ENCODE measurements at places on chromosomes 1 and 21.

DNA sequence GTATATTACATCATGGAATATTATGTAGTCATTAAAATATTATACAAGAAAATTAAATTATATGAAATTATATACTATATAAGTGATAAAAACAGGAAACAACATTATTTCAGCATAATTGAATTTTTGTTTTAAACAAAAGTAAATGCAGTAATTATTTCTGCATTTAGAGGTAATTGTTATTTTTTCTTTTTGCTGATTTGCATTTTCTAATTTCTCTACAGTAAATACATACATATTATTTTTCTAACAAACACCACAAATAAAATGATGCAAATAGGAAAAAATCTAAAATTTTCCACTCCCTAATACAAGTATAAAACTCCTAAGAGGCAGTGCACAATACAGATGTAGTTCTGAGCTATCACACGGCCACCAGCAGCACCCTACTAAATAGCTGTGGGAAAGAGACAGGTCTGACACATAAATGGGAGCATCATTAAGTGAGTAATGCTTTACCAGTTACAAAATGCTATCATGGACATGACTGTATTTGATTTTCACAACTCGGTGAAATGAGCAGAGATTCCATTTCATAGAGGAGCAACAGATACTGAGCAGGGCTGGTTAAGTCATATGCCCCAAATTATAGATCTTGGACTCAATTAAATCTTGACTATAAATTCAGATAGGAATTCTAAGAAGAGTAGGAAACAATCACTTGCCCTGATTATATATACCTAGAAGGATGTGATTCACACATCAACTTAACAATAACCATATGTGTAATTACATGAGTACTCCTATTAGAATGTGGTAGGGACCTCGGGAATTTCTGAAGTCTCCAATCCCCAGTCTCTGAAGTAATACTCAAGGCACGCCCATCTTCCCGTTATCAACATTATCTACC is 49.0 kb downstream of the NRIP1 start:
- no peak for DNase-seq

GRCh38 chr1:58739856-58740466 is 40.1 kb upstream of the MYSM1 start:
- DNase-seq, result no peak

DNA sequence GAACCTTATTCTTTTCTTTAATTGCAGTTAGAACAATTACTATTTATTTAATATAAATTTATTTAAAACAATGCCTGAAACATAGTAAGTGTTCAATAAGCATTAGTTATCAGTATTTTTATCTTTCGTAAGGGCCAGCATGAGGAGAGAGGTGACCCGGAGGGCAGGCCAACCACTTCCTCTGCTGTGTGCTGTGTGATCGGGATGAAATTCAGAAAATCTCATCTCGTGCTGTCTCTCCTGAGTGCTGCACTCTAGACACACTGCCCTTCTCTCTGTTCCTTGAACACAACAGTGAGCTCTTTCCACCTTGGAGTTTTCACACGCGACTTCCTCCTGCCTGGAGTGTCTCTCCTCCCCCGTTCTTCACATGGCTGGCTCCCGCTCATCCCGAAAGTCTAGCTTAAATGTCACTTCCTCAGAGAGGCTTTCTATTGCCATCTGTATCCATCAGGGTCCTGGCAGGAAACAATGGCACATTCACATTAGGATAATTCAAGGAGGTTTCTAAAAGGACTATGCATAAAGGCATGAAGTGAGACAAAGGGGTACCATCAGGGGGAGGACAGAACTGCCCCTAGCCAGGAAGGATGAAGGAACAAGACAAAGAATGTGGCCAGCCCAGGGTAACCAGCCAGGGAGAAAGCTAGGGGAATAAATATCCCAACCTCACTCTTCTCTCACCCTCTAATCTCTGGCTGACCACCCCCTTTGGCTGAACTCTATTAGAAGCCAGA is 142.6 kb upstream of the GJB5 start:
- DNase-seq, result no peak

DNA sequence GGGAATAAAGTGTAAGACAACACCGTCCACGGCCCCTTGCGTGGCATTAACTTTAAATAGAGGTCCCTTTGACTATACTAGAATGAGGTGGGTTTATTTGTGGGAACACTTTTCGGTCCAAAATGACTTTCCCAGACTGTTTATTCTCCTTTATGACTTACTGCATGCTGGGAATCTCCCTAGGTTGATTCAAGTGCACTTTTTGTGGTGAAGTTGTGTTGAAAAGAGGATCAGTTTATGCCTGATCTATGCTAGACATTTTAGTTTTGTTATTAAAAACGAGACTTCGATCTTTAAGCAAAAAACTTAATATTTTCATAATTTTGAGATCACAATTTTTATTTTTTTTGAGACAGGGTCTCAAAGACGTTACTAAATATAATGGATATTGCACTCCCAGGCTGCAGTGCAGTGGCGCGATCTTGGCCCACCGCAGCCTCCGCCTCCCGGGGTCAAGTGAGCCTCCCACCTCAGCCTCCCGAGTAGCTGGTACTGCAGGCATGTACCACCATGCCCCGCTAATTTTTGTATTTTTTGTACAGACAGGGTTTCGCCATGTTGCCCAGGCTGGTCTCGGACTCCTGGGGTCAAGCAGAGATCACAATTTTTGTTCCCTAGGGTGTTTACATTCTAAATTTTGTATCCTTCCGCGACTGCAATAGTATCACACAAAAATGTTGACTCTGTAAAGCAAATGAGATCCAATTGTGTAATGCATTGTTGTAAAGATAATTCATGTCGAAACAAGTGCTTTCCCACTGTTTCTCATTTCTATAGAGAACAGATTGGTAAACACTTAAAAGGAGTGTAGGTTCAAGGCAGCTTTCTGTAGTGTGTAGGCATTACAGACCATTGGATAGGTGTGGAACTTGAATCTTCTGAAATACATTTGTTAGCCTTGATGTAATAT is 1.6 kb downstream of the CDC42 start:
- no peak for DNase-seq

DNA sequence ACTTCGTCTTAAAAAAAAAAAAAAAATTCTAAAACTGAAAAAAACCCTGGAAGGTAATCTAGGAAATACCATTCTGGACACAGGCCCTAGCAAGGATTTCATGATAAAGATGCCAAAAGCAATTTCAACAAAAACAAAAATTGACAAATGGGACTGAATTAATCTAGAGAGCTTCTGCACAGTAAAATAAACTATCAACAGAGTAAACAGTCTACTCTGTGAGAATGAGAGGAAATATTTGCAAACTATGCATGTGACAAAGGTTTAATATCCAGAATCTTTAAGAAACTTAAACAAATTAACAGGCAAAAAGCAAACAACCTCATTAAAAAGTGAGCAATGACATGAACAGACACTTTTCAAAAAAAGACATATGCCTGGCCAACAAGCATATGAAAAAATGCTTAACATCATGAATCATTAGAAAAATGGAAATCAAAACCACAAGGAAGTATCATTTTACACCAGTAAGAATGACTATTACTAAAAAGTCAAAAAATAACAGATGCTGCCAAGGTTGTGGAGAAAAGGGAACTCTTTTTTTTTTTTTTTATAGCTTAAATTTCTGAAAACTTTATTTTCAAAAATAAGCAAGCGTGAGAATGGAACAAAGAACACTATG is 29.4 kb upstream of the RNPC3 start:
- DNase-seq, result no peak

GRCh38 chr1:47593013-47593568 is 155.2 kb downstream of the FOXD2 start:
- no peak for DNase-seq

DNA sequence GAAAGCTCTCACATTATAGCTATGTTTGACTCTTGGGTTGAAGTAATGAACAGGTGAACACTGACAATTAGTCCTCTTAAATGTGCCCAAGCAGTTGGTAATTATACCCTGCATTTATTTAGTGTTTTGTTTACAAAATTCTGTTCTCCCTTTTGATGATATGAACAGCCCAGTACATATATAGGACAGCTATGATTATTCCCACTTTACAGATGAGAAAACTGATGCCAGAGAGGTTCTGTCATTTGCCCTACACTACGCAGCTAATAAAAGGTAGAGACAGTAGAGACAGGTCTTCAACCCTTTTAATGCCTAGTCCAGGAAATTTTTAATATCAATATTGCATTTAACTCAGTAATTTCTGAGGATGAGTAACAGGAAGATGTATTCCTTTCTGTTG is 46.1 kb upstream of the DNAJC6 start:
- DNase-seq, result no peak

GRCh38 chr1:41450747-41451285 is 33.7 kb downstream of the EDN2 start:
- DNase-seq, result no peak

GRCh38 chr1:11529330-11529729 is 50.4 kb downstream of the DISP3 start:
- DNase-seq, result no peak

- no peak for DNase-seq
These were observed 742 bp upstream of the HSPA13 start for GRCh38 chr21:14383596-14384180.

- DNase-seq, result no peak
These were observed 47.2 kb downstream of the SLC66A1 start for GRCh38 chr1:19359357-19359756.

- DNase-seq, result no peak
These were observed 24.8 kb downstream of the ATPAF1 start for GRCh38 chr1:46643368-46643775.

DNA sequence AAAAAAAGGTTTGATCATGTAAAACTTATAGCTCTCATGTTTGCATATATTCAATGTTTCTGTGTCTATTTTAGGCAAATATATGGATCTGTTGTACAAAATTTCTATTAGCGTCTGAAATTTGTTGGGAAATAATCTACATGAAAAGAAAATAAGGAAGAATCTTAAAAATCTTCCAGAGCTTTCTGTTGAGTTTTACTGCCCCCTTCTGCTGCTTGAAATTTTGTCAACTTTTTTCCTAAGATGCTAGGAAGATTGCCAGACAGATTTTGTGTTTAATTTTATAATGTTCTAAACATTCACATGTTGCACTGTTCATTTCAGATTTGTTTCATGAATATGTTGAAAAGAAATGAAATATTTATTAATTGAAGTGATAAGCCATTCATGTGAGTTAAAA is 2.5 kb upstream of the PTGS2 start:
- no peak for DNase-seq

- DNase-seq, result no peak
These were observed 16.4 kb downstream of the LDLRAD1 start for GRCh38 chr1:54001591-54001990.

DNA sequence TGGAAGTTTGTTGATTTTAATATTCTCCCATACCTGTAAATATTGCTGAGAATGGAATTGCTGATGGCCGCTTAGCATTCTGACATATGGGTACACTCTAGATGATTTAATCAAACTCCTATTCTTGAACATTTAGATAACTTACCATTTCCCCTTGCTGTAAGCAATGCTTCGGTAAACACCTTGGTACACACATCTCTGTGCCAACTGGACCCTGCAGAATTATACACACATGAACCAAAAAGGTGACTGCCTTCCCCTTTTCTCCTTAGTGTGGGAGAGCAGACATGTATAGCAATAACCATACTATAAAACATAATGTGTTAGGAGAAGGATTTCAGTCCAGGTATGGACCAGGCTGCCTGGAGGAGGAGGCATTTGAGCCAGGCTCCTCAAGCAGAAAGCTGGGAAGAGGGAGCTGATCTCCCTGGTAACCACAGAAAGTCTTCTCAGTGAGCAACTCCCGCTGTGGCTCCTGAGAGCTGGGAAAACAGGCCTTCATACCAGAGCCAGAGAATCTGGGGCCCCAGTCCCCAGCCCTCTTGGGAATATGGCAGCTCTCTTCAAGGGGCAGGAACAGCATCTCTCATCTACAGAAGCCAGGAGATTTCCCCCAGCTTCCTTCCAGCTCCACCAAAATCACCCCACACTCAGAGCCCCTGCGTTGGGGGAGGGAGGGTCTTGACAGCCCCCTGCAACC is 33.9 kb upstream of the CSF1 start:
- no peak for DNase-seq

GRCh38 chr21:45169682-45170081 is 95.3 kb downstream of the ADARB1 start:
- DNase-seq, result no peak

GRCh38 chr1:27772036-27772931 is 735 bp upstream of the STX12 start:
- no peak for DNase-seq

- DNase-seq, result no peak
These were observed 87.4 kb downstream of the DMRTB1 start for GRCh38 chr1:53546409-53547155.

DNA sequence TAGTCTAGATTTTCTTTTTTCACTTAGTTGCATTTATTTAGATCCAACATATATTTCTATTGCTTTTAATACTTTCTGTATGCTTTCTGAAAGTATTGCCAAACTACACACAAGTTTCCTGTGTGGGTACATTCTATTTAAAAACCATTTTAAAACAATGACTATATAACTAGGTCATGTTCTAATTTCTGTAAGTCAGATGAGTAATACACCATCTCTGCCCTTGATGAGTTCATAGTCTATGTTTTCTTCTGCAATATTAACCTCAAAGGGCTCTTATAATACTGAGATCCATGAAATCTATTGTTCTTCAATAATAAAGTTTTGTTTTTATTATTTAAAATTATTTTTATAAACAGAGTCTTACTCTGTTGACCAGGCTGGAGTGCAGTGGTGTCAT is 68.3 kb downstream of the RNASEL start:
- DNase-seq, result no peak

- no peak for DNase-seq
These were observed 781 bp downstream of the PROX1 start for GRCh38 chr1:213988507-213989001.

DNA sequence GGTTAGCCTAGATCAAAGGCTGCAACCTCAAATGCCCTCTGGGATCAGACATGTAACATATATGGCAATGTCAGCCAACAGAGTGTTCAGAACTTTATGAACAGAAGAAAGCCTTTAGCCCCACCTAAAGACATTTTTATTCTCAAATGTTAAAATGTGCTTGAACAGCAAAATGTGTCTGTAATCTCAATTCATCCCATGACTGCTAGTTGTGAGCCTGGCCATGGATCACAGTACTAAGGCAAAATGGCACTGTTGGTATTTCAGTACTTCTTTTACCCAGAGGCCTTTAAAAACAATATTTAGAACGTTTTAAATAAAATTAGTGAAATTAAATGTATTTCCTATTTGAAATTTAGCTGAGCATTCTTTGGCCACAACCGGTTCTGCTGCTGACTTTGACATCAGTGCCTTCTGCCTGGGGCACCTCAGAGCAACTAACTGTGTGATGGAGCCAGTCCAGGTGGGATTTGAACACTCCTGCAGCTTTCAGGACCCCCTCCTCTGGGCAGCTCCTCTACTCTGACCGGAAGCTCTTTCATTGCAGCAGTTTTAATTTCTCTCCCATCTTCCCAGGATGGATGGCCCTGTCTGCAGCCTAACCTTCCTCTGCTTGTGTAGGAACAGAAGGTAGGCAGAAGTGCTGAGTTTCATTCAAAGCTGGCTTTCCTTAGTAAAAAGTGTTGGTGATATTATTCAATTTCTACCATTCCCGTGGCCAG is 68.3 kb upstream of the NFIA start:
- DNase-seq, result no peak

GRCh38 chr21:29909571-29909970 is 30.2 kb downstream of the GRIK1 start:
- no peak for DNase-seq

GRCh38 chr1:61604261-61604660 is 120.7 kb downstream of the TM2D1 start:
- no peak for DNase-seq
